H1 (cell line): ENCODE measurements at places on chromosomes 11 and 22. TPM values are rescaled to one million over a fixed set of nuclear protein-coding genes. Genes with fewer than 3 reads are reported as not detected.

The OR52A1 gene
- total RNA-seq: 11.6 and 12.2 TPM in 2 replicates

The OR56A1 gene
- 0.06 and 0.09 TPM in 2 replicates for total RNA-seq

GRCh38 chr22:27697888-27698287 lies 103.7 kb downstream of the MN1 start:
- H3K27ac ChIP-seq: no peak overlapping the region
- H3K4me3 ChIP-seq: no peak overlapping the region
- no peaks in the 10 kb centered on the region for H3K36me3 ChIP-seq
- H3K4me1 ChIP-seq: no peaks in the 10 kb centered on the region

GRCh38 chr22:24285245-24285644 lies 14.6 kb downstream of the SPECC1L start:
- H3K4me1 ChIP-seq: peaks cover 3% of the 10 kb centered on the region
- no peak overlapping the region for H3K27ac ChIP-seq
- no peak for DNase-seq
- H3K4me3 ChIP-seq: no peak overlapping the region

GRCh38 chr11:118232659-118233058 lies 7.8 kb upstream of the JAML start:
- H3K4me3 ChIP-seq: no peak overlapping the region
- no peaks in the 10 kb centered on the region; the same call in 1 of the 2 replicates for H3K36me3 ChIP-seq
- no peaks in the 10 kb centered on the region for H3K27me3 ChIP-seq
- no peak overlapping the region for H3K27ac ChIP-seq

GRCh38 chr11:83006877-83007330 lies 64.8 kb downstream of the RAB30 start:
- no peaks in the 10 kb centered on the region for H3K36me3 ChIP-seq
- no peak for DNase-seq
- H3K27ac ChIP-seq: no peak overlapping the region
- no peak overlapping the region for H3K4me3 ChIP-seq

GRCh38 chr11:26537341-26537740 lies 34.7 kb downstream of the MUC15 start:
- H3K27me3 ChIP-seq: no peaks in the 10 kb centered on the region
- H3K27ac ChIP-seq: no peak overlapping the region
- H3K36me3 ChIP-seq: no peaks in the 10 kb centered on the region
- H3K4me3 ChIP-seq: no peak overlapping the region
- DNase-seq: no peak

- H3K4me3 ChIP-seq: no peak overlapping the region
- H3K27ac ChIP-seq: no peak overlapping the region
- H3K27me3 ChIP-seq: peaks cover 6% of the 10 kb centered on the region
- no peak for DNase-seq
- no peaks in the 10 kb centered on the region for H3K36me3 ChIP-seq
- peaks cover 4% of the 10 kb centered on the region for H3K4me1 ChIP-seq
Observed at GRCh38 chr22:44338177-44338810, 25.5 kb upstream of the SHISAL1 start.

DNA sequence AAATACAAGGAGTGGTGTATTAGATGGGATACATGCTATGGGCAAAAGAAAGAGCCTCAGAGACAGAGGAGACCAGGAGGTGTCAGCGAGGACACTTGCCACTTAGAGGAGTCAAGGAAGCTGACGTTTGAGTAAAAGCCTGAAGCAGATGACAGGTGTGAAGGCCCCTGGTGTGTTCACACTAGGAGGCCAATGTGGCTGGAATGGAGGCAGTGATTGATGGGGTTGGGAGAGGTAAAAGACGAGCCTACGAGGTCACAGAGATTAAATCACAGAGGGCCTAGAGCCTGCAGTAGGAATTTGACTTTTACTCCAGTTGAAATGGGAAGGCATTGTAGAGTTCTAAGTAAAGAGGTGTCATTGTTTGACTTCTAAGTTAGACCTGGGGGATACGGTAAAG lies 12.0 kb upstream of the GDPD5 start:
- H3K27ac ChIP-seq: no peak overlapping the region
- H3K27me3 ChIP-seq: no peaks in the 10 kb centered on the region

DNA sequence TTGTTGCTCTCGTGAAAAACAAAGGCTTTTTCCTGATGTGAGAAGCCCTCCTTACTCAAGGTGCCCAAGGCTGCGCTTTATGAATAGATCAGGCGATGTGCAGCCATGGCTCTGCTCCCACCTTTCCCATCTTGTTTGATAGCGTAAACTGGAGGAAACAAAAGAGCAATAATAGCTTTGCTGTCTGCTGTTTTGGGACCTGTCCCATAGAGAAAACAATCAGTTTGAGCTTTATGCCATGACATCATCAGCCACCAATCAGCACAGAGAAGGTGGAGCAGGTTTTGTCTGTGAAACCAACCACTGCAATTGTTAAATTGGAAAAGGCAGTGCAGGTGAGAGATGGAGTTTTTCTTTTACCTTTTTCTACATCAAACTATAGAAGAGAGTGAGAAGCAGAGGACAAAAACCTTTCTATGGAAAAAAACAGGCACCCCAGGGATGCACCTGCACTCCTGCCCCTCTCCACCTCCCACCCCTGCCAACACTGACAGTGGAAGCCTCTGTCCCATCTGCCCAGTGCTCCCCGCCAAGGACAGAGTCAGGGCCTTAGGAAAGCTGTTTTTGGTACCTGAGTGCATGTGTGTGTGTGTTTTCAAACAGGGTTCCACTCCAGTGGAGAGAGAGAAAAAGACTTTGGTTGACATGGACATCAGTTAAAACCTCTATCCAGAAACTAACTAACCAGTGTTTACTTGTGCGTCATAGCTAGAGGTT lies 80.7 kb downstream of the MICAL3 start:
- no peak overlapping the region for H3K4me3 ChIP-seq
- H3K4me1 ChIP-seq: peaks cover 6% of the 10 kb centered on the region
- H3K36me3 ChIP-seq: no peaks in the 10 kb centered on the region

GRCh38 chr11:1487091-1487850 lies 692 bp upstream of the MOB2 start:
- H3K4me1 ChIP-seq: peaks cover 5% of the 10 kb centered on the region; the same call in 1 of the 2 replicates
- H3K27me3 ChIP-seq: no peaks in the 10 kb centered on the region
- DNase-seq: no peak
- H3K4me3 ChIP-seq: no peak overlapping the region

GRCh38 chr11:130086669-130087068 lies 17.0 kb downstream of the APLP2 start:
- H3K27me3 ChIP-seq: no peaks in the 10 kb centered on the region
- H3K27ac ChIP-seq: no peak overlapping the region
- DNase-seq: no peak
- no peak overlapping the region for H3K4me3 ChIP-seq
